ENCODE measurements at places on chromosomes 16 and 17. TPM values are rescaled to one million over a fixed set of nuclear protein-coding genes. Genes with fewer than 3 reads are reported as not detected.

The BRIP1 gene
- polyA plus RNA-seq, result 4.3 TPM

GRCh38 chr17:1496869-1497268 lies 4.4 kb upstream of the MYO1C start:
- no peak for DNase-seq

- no peak for DNase-seq
Observed at GRCh38 chr17:29972277-29972676, 30.8 kb downstream of the EFCAB5 start.

The RHBDF1 gene
- 47.2 TPM for polyA plus RNA-seq

DNA sequence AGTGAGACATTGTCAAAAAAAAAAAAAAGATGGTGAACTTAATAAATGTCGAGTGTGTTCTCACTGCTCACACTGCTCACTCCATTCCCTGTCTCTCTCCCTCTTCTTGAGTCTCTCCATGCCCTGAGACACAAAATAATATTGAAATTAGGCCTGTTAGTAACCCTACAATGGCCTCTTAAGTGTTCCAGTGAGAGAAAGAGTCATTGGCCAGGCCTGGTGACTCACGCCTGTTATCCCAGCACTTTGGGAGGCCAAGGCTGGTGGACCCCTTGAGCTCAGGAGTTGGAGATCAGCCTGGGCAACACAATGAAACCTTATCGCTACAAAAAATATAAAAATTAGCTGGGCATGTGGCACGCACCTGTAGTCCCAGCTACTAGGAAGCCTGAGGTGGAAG lies 16.2 kb upstream of the CSF3 start:
- DNase-seq, result no peak

- no peak for DNase-seq
Observed at GRCh38 chr16:15545544-15545943, 97.4 kb downstream of the MARF1 start.

DNA sequence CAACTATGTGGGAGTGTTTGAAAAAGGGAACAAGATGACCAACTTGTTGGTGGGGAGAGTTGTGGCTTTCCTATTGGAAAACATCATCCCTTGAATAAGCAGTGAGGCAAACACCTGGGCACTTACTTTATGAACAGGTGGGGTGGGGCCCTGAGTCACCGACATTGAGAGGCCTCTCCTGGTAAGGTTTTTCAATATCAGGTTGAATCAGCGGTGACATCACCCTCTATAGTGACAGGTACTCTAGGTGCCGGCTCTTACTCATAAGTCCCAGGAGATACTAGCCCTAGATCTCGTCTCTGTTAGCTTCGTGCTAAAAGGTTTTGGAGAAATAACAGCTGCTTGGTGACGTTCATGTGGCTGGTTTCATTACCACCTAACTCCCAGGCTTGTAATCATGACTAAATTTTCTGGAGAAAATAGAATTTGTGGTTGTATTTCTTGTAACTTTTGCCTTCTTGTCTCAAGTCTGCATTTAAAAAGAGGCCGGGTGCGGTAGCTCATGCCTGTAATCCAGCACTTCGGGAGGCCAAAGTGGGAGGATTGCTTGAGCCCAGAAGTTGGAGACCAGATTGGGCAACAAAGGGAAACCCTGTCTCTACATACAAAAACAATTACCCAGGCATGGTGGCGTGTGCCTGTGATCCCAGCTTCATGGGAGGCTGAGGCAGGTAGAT lies 19.3 kb downstream of the CDH1 start:
- no peak for DNase-seq

- no peak for DNase-seq
Observed at GRCh38 chr16:66052745-66053144, 313.7 kb upstream of the CDH5 start.

GRCh38 chr16:81006211-81006812 lies 373 bp downstream of the CMC2 start:
- DNase-seq, result no peak

DNA sequence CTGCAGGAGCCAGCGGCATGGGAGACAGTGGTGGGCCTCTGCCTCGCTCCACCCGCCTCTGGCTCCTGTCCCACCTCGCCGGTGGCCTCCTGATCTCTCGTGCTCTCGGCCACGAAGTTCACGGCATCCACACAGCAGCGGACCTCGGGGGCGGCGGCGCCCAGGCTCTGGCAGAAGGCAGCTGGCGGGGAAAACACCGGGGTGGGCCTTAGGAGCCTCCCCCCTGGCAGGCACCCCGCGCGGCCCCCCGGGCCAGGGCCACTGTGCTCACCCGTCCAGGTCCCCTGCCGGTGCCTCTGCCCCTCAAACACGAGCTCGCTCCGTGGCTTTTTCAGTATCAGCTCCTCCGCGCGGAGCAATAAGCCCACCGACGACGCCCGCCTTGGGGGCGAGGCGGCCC lies 409 bp upstream of the C17orf107 start:
- no peak for DNase-seq

GRCh38 chr17:21476867-21477266 lies 100.7 kb downstream of the KCNJ12 start:
- no peak for DNase-seq

The NRN1L gene
- 1.6 TPM for polyA plus RNA-seq

DNA sequence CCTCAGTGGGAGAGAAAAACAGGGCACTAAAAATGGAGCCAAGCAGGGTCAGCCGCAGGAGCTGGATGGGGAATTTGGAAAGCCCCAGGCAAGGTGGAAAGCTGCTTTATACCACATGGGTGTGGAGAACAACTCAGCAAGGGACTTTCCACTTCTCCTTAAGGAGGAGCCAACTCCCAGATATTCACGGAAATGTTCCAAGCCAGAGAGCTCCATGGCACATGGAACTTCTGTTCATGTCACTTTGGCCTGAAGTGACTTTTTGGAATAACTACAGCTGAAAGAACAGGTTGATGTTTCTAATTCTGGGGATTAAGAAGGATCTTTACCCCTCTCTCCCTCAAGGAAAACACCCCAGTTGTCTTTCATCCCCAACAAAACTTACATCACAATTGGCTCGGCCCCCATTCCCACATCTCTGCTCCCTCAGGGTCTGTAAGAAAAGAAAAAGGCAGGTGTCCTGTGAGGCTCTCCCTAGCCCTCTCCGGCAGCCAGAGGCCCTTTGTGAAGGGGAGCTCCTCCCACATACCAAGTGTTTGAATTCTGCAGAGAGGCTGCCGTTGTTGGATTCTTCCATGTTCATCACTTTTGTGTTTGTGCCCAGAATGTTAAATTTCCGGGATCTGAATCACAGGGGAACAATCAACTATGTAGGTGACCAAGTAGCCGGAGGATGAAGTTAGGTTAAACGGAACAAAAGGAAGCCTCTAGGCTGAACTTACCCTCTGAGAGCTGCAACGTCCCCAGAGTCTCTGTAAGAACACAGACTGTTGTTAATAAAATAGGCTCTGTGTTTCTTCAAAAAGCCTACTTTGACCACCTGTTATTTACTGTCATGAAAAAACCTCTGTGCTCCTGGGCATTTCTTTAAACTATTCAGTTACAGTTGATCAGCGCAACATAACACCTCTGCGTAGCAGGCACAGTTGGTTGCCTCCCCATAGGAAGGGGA lies 41.0 kb downstream of the STAT5A start:
- DNase-seq, result no peak

- no peak for DNase-seq
Observed at GRCh38 chr16:26645614-26646013, 421.1 kb upstream of the C16orf82 start.

DNA sequence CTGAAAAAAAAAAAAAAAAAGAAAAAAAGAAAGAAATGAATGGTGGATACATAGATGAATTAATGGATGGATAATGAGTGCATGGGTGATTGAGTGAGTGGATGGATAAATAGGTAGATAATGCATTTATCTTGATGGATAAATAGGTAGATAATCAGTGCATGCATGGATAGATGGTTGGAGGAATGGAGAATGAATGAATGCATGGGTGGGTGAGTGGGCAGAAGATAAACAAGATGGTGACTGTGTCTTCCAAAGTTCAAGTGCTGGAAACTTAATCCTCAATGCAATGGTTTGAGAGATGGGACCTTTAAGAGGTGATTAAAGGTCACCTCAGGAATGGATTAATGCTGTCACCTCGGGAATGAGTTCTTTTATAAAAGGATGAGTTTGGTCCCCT lies 6.8 kb upstream of the RNF112 start:
- no peak for DNase-seq

GRCh38 chr16:81448154-81449131 lies 3.8 kb downstream of the CMIP start:
- DNase-seq, result no peak

The MYOCD gene
- polyA plus RNA-seq, result 0.48 TPM

Measured in hindlimb muscle (tissue), 1 donor.